Astrocyte of the spinal cord (primary cell): ENCODE measurements at places on chromosomes 4 and X.

GRCh38 chr4:69748173-69748572 lies 12.2 kb downstream of the SULT1B1 start:
- DNase-seq, result no peak

GRCh38 chrX:151675121-151675746 lies 20.0 kb upstream of the PRRG3 start:
- no peak for DNase-seq

GRCh38 chr4:56986952-56987351 lies 8.3 kb downstream of the POLR2B start:
- no peak for DNase-seq

DNA sequence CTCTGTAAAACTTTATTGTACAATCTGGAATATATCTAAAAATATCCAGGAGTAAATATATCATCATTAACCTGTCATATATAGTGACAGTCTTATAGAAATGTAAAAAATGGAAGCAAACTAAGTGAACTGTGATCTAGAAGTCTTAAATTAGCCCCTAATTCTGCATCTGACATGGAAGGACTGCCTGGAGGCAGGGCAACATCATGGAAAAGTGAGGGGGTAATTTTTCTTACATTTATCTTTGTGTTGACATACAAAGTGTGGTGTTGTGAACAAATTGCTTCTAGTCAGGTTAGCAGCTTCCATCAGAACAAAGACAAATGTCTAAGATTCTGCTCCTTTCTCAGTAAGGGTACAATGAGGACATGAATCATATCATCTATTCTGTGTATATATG lies 186.3 kb downstream of the C4orf33 start:
- no peak for DNase-seq

GRCh38 chrX:113741744-113742143 lies 842.1 kb upstream of the HTR2C start:
- peak; percentile 19 for DNase-seq

GRCh38 chr4:67465032-67465762 lies 80.1 kb downstream of the CENPC start:
- DNase-seq, result no peak
